Jurkat, Clone E6-1 (cell line): ENCODE measurements at places on chromosomes 3 and 15.

GRCh38 chr3:194396539-194396858 lies 2.6 kb downstream of the GP5 start:
- DNase-seq = no peak

DNA sequence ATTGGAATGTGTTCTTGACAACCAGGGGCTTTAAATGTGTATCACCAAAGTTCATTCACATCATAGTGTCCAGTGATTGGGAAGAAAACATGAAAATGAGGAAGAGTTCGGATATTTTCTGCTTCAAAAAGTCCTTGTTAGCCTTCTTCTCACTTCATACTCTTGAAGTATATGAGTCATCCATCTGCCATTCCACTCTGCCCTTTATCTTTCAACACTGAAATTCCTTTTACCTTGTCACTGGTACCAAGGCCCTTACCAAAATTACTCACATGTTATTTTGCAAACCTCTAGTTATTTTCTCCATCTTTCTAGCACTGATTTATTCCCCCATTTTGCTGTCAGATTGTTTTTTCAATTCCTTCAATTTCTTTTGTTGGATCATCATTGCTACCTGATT lies 32.5 kb downstream of the OR5H15 start:
- no peak for DNase-seq

GRCh38 chr3:65173841-65174240 lies 486.0 kb upstream of the ADAMTS9 start:
- DNase-seq = no peak

GRCh38 chr15:49747340-49747739 lies 126.5 kb downstream of the DTWD1 start:
- no peak for DNase-seq

- DNase-seq = no peak
These were observed 7.4 kb downstream of the RASGRF1 start for GRCh38 chr15:79083154-79083553.

- DNase-seq = no peak
These were observed 61.8 kb downstream of the SLC7A14 start for GRCh38 chr3:170524073-170524472.

DNA sequence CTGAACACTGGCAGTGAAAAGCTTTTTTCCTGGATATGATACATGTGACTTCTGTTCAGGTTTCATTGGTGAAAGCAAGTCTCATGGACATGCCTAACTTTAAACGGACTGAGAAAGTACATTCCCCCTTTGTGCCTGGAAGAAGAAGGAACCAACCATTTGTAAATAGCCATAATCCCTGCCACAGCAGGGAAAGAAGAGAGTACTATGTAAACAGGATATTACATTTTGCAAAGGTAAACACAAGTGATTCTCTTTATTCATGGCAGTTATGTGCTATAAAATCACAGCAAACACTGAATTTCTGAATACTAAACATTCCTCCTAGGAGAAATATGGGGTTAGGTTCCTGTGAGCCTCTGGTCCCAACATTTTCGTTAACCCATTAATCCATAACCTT lies 46.8 kb downstream of the PRICKLE2 start:
- DNase-seq = no peak

DNA sequence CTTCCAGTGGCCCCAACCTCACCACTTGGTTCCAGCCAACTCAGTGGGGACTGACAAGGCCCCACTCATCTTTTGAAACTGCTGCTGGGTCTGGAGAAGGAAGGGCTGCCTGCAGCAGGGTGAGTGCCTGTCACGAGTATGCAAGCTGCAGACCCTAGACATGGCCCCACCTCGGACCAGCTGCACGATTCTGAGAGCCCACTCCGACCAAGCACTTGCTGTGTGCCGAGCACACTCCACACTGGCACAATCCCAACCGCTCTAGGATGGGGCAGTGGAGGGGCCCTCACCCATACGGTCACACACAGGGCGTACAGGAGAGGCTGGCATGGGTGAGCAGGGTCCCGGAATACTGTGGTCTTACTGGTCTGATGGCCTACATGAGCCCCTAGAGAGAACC lies 8.0 kb upstream of the PLXND1 start:
- no peak for DNase-seq

- DNase-seq = no peak
These were observed 35.6 kb downstream of the TBC1D2B start for GRCh38 chr15:78041946-78042345.

- no peak for DNase-seq
These were observed 17.3 kb downstream of the HDAC11 start for GRCh38 chr3:13497386-13497785.

DNA sequence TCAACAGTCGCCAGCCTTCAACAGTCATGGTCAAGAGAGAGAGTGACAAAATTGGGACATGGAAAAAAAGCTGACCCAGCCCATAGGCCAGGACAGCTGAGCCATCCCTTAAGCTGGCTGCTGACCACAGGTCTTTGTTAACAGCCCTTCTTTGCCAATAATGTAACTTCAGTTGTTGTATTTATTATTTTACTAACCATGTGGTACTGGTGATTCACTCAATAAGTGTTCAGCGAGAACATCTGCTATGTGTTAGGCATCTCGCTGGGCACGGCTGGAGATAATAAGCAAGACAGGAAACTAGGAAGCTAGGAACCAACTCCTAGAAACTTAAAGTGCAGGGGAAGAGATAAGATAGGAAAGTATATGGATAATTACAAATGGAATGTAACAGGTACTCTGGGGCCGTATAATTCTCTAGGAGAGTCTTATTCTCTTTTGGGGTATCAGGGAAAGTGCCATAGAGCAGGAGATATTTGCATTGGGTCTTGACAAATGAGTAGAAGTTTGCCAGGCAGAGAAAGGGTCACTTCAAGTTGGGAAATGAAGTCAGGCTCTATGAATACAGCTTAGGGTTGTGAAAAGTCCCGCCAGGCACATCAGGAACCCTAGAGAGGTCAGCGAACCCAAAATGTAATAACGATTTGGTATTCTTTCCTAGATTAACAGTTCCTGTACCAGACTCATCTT lies 84.0 kb upstream of the TRA2B start:
- DNase-seq = no peak

DNA sequence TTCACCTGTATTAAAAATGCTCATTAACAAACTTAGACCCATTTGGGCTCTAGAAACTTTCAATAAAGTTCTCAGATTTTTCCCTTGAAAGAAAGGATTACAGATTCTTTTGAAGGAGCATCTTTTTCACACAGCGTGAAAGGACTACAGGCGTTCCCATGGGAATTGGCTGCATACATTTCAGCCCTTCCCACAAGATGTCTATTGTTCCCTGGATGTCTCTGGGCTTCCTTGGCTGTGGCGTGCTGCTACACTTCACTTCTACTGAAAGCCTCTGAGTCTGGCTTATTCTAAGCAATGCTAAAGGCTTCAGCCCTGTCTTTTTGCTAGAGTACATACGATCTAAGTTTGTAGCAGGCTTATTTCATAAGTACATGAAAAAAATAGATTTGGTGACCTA lies 1.4 kb downstream of the VEPH1 start:
- DNase-seq = no peak

DNA sequence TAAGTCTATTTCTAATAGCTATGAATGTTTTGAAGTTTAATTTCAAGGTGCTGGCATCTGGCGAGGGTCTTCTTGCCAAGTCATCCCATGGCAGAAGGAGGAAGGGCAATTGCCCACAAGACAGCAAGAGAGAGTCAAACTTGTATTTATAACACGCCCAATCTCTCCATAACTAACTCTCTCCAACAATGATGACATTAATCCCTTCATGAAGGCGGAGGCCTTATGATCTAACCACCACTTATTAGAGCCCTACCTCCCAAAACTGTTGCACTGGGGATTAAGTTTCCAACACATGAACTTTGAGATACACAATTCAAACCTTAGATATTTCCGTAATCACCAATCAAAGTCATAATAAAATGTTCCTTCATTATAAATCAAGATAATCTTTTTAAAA lies 406.9 kb downstream of the CNTN6 start:
- no peak for DNase-seq

DNA sequence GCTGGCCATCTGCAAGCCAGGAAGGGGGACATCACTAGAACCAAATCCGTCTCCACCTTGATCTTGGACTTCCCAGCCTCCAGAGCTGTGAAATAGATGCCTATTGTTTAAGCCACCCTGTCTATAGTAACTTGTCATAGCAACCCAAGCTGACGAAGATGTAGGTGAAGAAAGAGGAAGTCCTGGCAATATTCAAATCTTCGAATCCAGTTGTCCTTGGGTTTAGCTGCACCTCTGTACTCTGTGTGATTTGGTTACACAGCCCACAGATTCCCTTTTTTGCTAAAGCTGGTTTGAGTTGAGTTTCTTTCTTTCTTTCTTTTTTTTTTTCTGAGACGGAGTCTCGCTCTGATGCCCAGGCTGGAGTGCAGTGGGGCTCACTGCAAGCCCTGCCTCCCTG lies 68.0 kb upstream of the XCR1 start:
- DNase-seq = no peak

DNA sequence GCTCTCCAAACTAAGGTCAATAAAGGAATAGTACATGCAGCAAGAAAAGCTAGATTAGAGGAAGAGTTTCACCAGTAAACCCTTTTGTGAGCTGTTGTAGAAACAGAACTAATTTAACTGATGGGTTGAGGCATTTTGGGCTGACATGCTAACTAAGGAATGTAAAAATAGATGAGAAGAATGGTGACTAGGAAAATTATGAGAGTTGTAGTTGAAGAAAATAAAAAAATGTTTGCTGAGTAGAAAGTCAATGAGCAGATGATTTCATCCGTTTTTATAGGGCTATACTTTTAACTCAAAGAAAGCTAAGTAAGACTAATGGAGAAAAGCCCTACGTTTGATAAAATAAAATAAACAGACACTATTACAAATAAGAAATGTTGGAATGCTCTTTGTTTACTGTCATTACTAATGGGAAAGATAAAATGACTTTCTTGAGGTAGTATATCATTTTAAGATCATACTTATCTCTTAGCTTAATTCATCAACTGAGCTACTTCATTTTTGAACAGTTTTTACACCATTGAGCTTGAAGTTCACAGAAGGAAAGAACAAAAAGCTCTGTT lies 209.4 kb upstream of the DPH6 start:
- DNase-seq = no peak

DNA sequence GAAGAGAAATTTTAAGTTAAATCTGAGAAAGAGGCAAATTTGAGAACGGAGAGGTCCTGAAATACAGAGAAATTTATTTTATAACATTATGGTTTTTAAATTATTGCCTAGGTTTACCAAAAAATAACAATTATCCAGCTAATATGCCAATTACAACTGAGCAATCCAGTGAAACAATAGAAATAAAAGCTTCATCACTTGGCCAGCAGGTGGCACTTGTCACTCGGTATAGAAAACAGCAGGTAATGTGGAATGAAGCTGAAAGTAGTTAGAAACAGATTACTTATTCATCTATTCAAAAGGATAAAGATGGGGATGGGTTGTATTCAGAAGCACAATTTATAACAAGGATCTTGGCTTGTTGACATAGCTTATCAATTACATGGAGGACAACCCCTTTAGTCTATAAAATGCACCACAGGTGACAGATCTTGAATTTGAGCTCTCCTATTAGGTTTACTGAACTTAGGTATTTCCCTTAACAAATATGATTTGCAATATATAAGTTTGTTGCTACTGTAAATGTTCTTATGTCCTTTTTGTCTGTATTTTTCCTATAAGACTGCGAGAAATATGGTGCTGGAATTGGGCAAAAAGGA lies 70.1 kb upstream of the GUCA1C start:
- DNase-seq = peak; percentile 31

GRCh38 chr15:50144341-50145120 lies 25.5 kb upstream of the ATP8B4 start:
- no peak for DNase-seq

GRCh38 chr15:63086947-63087346 lies 34.7 kb upstream of the LACTB start:
- no peak for DNase-seq

GRCh38 chr3:87997298-87997697 lies 61.5 kb downstream of the CGGBP1 start:
- DNase-seq = no peak

GRCh38 chr3:33372218-33373081 lies 67.8 kb downstream of the UBP1 start:
- peak; percentile 50 for DNase-seq

GRCh38 chr3:10263646-10264363 lies 15.5 kb downstream of the TATDN2 start:
- DNase-seq = peak; percentile 42

DNA sequence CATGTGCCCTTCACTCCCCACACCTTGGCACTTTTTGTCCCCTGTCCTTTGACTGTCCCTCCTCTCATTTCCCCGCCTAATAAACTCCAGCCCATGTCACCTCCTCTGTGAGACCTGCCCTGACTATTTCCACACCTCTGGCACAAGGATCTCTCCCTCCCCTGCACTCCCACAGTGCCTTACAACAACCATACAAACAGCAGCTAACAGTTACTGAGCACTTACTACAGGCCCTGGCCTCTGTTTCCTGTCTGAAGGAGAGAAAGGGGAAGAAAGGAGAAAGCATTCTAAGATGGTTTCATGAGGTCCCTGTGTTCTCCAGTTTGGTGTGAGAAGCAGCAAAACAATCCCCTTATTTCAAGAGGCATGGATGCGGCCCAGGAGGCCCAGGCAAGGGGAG lies 20.0 kb upstream of the TRH start:
- no peak for DNase-seq

DNA sequence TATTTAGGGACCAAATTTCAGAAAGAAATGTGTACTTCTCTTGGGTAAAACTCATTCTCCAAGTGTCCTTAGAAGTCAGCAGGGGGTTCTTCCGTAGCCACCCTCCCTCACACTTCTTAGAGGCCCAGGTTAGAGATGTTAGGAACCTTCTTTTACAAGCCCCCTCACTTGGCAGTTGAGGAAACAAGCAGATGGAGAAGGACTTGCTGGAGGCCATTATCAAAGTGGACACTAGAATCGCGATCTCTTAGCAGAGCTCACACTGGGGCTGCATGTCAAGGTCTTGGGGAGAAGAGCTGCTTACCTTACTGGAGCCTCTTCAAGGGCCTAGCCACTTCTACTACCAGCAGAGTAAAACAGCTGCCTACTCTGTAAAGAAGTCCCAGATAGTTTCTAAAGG lies 69.4 kb upstream of the POLG start:
- DNase-seq = no peak

GRCh38 chr15:90402223-90402622 lies 14.2 kb downstream of the IQGAP1 start:
- DNase-seq = no peak

GRCh38 chr15:93179700-93180102 lies 90.7 kb upstream of the RGMA start:
- no peak for DNase-seq

DNA sequence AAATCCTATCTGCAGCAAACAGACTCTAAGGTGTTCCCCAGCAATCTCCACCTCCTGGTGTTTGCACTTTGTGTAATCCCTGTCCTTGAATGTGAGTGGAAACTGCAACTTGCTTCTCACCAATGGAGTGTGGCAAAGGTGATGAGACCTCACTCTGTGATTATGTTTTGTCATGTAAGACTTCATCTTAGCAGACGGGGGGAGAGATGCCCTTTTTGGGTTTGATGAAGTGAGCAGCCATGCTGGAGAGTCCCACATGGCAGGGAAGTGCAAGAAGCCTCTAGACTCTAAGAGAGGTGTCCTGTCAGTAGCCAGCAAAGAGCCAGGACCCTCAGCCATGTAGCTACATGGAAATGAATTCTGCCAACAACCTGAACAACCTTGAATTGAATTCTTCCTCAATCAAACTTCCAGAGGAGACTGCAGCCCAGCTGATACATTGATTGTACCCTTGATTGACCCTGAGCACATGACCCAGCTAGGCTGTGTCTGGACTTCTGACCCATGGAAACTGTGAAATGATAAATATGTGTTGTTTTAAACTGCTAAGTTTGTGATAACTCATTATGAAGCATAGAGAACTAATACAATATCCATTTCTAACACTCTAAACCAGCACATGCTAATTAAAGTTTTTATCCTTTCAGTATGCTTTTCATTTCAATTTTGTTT lies 71.4 kb upstream of the RASGRF1 start:
- no peak for DNase-seq
